ENCODE measurements at places on chromosomes 4 and X.

DNA sequence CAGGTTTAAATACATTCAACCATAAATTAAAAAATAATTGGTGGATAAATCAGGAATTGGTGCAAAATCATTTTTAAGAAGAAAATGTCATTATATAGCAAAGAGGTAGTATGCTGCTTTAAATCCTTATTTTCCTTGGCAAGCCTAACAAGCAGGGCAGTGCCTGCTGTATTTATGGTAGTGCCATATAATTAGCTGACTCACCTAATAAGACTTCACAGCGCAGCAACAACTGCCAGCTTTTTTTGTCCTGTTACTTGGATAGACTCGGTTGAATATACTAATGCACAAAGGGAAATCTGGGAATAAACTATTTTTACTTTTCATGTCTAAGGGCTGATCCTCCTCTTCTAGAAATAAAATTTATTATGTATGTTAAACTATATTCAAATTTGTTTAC is 99.1 kb downstream of the SNCA start:
- no peak for DNase-seq

- DNase-seq = no peak
Observed at GRCh38 chr4:151988591-151988990, 227.8 kb upstream of the GATB start.

DNA sequence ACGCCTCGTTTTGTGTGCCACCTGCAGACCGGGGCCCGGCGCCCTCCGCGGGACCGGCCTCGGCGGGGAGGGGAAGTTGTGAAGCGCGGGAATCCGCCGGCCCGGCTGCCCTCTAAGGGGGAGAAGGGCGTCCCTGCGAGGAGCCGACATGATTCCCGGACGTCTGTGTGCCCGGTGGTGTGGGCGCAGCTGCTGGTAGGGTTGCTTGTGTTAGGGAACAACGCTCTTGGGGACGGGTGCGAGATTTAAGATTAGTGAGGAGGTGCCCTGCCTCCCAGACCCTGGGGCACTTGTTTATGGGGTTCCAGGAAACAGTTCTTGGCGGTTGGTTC is 627 bp downstream of the CDKN2AIP start:
- DNase-seq = no peak

- DNase-seq = no peak
Observed at GRCh38 chr4:54098375-54098774, 1.6 kb upstream of the GSX2 start.

DNA sequence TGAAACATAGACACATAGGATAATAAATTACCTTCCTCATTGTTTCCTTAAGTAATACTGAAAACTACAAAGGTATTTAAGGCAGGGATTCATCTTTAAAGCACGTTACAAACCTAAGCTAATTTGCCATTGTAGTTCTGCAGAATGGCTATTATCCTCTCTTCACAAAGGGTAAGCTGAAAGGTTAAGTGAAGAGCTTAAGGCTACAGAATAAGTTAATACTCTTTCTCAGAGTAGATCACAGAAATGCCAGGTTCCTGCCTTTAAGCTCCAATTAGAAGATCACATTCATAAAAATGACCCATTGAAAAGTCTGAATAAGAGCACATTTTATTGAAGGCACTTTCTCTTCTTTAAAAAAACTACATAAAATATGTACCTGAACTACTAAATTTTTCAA is 42.1 kb upstream of the PRDM5 start:
- no peak for DNase-seq

DNA sequence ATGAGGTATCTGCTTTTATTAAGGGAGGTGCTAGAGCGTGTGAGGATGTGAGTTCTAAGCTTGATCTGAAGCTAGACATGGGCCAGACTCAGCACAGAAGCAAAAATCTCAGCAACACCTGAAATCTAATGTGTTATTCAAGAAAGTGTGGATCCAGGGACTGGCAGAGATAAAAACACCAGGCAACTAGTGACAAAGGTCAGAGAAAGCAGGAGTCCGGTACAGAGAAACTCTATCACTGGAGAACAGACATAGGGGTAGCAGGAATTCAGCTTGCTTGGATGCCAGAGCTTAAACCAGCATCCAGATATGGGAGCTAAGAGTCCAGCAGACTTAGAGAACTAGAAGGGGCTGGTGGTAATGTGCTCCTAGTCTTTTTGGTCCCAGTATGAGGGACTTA is 34.0 kb downstream of the VCX start:
- DNase-seq = no peak

DNA sequence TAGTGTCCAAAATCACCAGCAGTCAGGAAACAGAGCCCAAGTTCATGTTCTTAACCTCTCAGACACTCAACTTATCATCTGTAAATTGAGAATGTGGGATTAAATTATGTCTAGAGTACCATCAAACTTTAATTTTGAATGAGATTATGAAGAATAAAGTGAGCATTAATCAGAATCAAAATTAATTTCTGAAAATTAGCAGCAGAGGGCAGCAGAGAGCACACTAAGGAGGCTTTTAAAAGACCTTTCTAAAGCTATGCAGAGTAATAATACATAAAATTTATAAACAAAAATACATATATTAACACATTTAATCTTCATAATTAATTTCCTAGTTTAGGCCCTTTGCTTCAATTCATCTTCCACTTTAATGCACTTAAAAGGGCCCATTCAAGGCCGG is 7.1 kb downstream of the TASL start:
- DNase-seq = peak; percentile 5

- no peak for DNase-seq
Observed at GRCh38 chr4:155906554-155907247, 3.2 kb downstream of the TDO2 start.

DNA sequence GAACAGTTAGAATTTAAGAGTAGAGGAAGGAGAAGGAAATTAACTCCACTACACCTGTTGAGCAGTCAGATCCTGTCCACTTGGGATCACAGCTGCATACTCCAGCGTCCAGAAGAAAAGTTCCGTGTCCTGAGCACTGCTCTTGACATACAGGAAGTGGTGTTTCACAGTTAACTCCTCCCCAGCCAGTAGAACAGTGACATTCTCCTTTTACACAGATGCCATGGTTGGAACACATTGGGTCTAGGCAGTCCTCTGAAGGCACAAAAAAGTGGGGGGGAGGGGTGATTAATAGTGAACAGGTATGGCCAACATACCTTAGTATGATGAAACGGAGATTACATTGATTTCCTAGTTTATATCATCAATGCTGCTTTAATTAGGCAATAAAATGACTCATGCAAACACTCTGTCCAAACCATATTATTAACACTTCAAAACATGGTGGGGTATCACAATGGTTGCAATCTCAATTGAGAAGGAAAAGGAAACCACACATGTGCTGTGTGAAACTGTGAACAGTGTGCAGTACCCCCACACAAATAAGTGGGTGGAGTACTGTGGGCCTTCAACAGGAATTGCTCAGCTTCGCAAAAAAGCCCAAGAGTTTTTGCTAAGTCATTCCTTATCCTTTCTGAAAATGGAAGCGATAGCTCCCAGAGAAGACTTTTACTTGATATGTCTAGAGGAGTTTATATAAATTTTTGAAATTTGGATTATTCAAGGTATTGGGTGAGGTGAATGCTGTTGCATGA is 295.6 kb downstream of the SH2D1A start:
- no peak for DNase-seq

GRCh38 chr4:40976343-40976742 is 226.6 kb downstream of the NSUN7 start:
- peak; percentile 51 for DNase-seq

DNA sequence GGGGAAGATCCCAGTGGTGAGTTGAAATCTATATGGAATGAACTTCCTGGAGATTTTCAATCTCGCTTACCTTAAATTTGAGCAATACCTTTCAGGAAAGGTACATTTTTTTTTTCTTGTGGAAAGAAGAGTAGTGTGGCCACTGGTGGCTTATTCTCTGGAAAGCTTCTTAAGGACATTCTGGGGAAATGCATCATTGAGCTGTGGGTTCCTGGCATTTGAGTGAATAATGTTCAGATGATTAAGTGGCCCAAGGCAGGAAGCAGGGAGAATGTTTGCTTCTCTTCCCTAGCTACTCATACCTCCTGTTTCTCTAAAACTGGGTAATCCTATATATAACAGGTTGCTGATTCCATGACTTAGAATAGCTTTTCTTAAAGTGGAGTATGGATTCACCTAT is 31.8 kb downstream of the STAG2 start:
- no peak for DNase-seq

DNA sequence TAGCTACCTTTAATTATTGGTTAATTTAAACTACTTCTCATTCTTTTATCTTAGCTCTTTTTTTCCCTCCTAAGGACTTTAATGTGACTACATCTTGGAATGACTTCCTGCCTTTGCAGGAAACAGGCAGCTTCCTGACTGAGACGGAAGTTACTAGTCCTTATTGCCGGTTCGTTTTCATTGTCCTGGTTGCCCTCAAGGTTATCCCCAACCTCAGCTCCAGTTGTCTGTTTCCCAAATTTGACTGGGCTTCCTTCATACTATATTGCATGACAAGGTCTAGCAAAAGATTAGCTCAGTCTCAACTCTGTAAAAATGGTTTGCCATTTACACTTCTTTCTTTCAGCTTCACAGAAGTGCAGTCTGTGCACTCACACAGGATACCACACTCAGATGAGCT is 109.9 kb upstream of the DDX53 start:
- no peak for DNase-seq

DNA sequence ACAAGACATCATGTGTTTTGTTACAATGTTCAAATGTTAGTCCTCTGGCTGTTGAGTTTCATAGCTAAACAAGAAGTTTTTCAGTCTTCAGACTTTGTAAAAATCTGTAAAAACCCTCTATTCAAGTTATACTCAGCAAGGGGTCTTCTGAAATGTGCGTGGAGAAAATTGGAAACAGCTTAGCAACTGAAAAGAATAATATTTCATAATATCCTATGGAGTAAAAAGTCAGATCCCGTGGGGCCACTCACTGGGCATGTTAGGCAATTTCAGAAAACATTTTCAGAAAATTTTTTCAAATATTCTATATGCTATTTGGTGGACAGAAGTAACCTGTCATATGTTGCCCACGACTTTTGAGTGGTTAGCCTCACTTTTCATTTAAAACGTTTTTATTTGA is 118.3 kb downstream of the CORIN start:
- no peak for DNase-seq

DNA sequence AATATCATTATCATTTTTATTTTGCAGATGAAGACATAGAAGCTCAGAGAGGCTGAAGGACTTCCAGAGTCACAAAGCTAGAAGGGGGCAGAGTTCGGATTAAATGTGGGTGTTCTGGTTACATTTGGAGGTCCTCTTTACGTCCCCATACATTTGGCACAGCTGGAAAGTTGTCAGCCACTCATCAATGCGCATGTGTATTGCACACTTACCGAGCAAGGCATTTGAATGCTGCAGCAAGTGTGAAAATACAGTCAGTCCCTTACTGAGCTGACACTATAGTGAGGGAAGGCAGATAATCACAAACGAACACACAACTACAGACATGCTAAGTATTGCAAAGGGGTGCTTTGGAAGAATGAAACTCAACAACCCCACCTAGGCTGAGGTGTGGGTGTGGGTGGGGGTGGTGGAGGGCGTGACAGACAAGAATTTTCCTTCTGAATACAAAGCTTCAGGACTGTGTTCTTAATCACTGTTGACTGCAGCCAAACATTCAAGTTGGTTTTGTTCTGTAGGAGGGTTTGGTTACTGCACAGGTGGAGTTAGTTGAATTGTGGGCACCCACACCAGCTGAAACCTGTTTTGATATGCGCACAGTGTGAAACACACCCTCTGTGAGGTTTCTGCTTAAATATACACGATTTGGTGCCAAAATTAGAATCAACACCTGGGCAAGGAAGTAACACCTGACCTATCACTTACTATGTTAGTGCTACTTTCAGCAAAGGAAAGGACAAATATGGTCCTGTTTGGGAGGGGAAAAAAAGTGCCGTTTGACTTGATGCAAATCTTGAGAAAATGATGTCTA is 72.4 kb downstream of the COQ2 start:
- DNase-seq = no peak

Measured in NCI-H1092 (cell line).